ENCODE measurements at places on chromosomes 7 and 10.

GRCh38 chr10:77348082-77348481 lies 289.5 kb downstream of the KCNMA1 start:
- DNase-seq, result no peak

- no peak for DNase-seq
These were observed 43.6 kb upstream of the THSD7A start for GRCh38 chr7:11875635-11876034.

DNA sequence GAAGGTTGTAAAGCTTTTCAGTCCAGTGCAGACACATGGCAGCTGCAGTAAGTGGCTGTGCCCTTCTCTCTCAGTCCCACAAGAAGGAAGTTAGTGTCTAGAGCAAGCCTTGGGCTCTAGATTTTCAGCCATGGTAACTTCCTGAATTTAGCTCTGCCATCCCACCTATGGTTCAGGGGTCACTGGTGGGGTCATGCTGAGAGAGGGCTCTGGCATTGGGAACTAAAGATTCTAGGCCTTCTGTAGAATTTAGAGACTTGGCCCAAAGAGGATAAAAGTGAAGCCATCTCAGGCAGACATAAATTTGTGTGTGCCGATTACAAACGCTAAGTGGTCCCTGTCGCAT lies 113.5 kb downstream of the COL13A1 start:
- DNase-seq, result no peak

- DNase-seq, result no peak
These were observed 151.5 kb upstream of the TARP start for GRCh38 chr7:38424750-38425463.

GRCh38 chr10:132447446-132448247 lies 50.6 kb downstream of the PWWP2B start:
- peak; percentile 59 for DNase-seq

All from activated T-cell treated with anti-CD3 and anti-CD28 coated beads for 24 hours (primary cell).